ENCODE measurements at places on chromosomes 6 and 20. TPM values are rescaled to one million over a fixed set of nuclear protein-coding genes. Genes with fewer than 3 reads are reported as not detected.
A peak's percentile ranks its signal among the peaks of the same experiment; 100 is the strongest.

SAMD10 gene
- total RNA-seq = 32.7 TPM

FAXC gene
- 0.65 TPM for total RNA-seq

LINC00237 gene
- total RNA-seq = not detected

HCK gene
- 0.13 TPM for total RNA-seq

HTR1E gene
- not detected for total RNA-seq

RAB23 gene
- 4.1 TPM for total RNA-seq

OXT gene
- not detected for total RNA-seq

MAS1 gene
- total RNA-seq = not detected

C2 gene
- total RNA-seq = 0.58 TPM

DNA sequence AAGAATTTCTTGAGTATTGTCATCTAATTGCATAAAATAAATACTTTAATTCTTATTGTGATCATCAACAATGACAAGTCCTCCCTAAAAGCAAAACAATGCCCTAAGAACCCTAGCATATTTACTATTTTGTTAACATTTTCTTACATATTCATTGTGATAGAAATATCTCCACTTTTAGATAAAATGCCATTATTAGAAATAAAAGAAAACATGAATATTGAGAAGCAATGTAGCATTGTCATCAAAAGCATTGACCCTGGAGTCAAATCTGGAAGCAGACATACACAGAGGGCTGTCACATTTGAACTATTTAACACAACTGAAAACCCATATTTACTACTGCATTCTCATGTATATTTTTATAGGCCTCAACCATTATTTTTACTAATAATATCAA, 257.7 kb downstream of the SYNE1 start:
- no peak overlapping the region for H3K27ac ChIP-seq
- H3K36me3 ChIP-seq = no peaks in the 10 kb centered on the region
- no peak for ATAC-seq

DNA sequence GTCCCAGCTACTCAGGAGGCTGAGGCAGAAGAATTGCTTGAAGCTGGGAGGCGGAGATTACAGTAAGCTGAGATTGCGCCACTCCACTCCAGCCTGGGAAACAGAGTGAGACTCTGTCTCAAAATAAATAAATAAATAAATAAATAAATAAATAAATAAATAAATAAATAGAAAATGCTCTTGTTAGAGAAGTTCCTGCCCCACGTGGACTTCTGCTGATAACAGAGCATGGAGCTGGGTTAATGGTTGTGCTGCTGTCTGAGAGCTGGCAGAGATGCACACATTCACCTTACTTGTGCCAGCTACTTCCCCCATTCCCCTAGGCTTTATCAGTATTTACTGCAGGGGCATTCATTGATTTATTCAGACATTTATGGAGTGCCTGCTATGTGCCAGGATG, 155.2 kb upstream of the KCNG1 start:
- no peaks in the 10 kb centered on the region for H3K36me3 ChIP-seq
- H3K4me1 ChIP-seq = no peaks in the 10 kb centered on the region
- H3K27me3 ChIP-seq = peaks cover 48% of the 10 kb centered on the region
- no peak for ATAC-seq
- no peak overlapping the region for H3K27ac ChIP-seq
- H3K4me3 ChIP-seq = no peak overlapping the region

- no peaks in the 10 kb centered on the region for H3K27me3 ChIP-seq
- H3K36me3 ChIP-seq = no peaks in the 10 kb centered on the region
- no peak for ATAC-seq
Measured at GRCh38 chr6:145848541-145848940, 33.9 kb upstream of the FBXO30 start.

GRCh38 chr20:63293456-63293855, 470 bp downstream of the COL20A1 start:
- H3K27me3 ChIP-seq = no peaks in the 10 kb centered on the region
- no peaks in the 10 kb centered on the region for H3K4me1 ChIP-seq
- no peak overlapping the region for H3K4me3 ChIP-seq
- ATAC-seq = no peak
- no peak overlapping the region for H3K27ac ChIP-seq
- peaks cover 6% of the 10 kb centered on the region for H3K36me3 ChIP-seq

GRCh38 chr6:150813319-150813992, 52.0 kb upstream of the MTHFD1L start:
- H3K27ac ChIP-seq = peak overlapping the region; percentile 96
- ATAC-seq = peak; percentile 85
- H3K36me3 ChIP-seq = peaks cover 5% of the 10 kb centered on the region

- H3K27me3 ChIP-seq = no peaks in the 10 kb centered on the region
- no peaks in the 10 kb centered on the region for H3K4me1 ChIP-seq
- no peak for ATAC-seq
- no peak overlapping the region for H3K27ac ChIP-seq
Measured at GRCh38 chr6:9999796-10000195, 415.1 kb downstream of the TFAP2A start.

GRCh38 chr6:187210-187861, 105.0 kb upstream of the DUSP22 start:
- H3K36me3 ChIP-seq = no peaks in the 10 kb centered on the region
- H3K4me1 ChIP-seq = peaks cover 28% of the 10 kb centered on the region
- ATAC-seq = no peak
- no peaks in the 10 kb centered on the region for H3K27me3 ChIP-seq

- H3K27me3 ChIP-seq = no peaks in the 10 kb centered on the region
- H3K4me3 ChIP-seq = no peak overlapping the region
- H3K36me3 ChIP-seq = no peaks in the 10 kb centered on the region
- no peaks in the 10 kb centered on the region for H3K4me1 ChIP-seq
- no peak overlapping the region for H3K27ac ChIP-seq
- no peak for ATAC-seq
Measured at GRCh38 chr6:89582669-89583325, 55.8 kb downstream of the LYRM2 start.

- no peaks in the 10 kb centered on the region for H3K27me3 ChIP-seq
- no peaks in the 10 kb centered on the region for H3K4me1 ChIP-seq
- H3K36me3 ChIP-seq = peaks cover 93% of the 10 kb centered on the region
- no peak overlapping the region for H3K27ac ChIP-seq
- no peak overlapping the region for H3K4me3 ChIP-seq
Measured at GRCh38 chr6:87241304-87241703, 81.1 kb upstream of the SMIM8 start.

DNA sequence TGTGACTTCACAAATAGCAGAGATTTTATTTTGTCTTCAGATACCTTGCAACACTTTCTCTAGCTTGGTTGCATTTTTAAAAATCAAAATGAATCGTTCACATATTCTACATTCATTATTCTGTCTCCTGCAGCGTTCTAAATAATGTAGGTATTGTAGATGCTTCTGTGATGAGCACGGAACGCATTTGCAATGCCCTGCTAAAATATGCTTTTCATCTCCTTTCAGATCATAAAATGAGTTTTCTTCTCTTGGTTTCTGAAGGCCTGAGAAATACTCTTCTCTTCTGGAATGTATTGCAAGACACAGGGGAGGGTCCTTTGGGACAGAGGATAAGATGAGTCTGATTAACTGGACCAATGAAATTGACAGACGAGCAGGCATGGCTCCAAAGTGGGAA, 390.7 kb downstream of the PREX1 start:
- H3K27ac ChIP-seq = no peak overlapping the region
- no peak overlapping the region for H3K4me3 ChIP-seq

DNA sequence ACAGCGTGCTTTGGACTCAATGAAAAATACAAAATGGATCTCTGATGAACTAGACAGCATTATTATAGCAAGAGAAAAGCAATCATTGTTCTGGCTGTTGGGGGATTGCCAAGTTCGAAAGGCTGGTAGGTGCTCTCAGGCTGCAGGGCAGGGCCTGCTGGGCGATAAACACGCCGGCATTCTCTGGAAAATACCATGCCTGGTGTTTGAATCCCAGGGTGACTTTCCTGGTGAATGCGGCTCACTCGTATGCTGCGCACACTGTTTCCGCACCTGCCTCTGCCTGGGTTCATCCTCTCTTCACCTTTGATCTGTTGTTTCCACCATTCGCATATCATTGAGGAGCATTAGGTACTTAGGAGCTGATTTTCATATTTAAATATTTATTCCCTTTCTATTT, 37.4 kb downstream of the GCNT2 start:
- no peak overlapping the region for H3K27ac ChIP-seq
- ATAC-seq = no peak
- no peaks in the 10 kb centered on the region for H3K4me1 ChIP-seq
- H3K27me3 ChIP-seq = no peaks in the 10 kb centered on the region

GRCh38 chr6:121765060-121765459, 329.6 kb downstream of the GJA1 start:
- no peak for ATAC-seq
- H3K27me3 ChIP-seq = no peaks in the 10 kb centered on the region
- H3K4me3 ChIP-seq = no peak overlapping the region
- no peaks in the 10 kb centered on the region for H3K36me3 ChIP-seq
- H3K27ac ChIP-seq = no peak overlapping the region

DNA sequence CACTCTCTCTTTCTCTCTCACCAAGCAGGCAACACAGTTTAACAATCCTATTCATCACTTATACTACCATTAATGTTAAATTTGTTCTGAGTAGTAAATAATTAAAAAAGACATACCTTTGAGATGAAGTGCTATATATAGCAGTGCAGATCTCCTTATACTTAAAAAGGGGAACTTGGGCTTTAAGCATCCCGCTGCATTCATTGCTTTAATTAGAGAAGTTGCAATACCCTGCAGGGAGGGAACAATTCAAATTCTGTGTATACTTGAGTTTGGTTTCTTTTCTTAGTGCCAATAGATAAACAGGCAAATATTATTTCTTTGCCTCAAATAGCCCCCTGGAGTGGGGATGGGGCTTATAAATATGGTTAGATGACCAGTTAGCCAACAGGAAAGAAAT, 10.8 kb upstream of the ZBTB24 start:
- no peak overlapping the region for H3K4me3 ChIP-seq
- H3K36me3 ChIP-seq = no peaks in the 10 kb centered on the region
- H3K27me3 ChIP-seq = no peaks in the 10 kb centered on the region
- H3K27ac ChIP-seq = no peak overlapping the region

DNA sequence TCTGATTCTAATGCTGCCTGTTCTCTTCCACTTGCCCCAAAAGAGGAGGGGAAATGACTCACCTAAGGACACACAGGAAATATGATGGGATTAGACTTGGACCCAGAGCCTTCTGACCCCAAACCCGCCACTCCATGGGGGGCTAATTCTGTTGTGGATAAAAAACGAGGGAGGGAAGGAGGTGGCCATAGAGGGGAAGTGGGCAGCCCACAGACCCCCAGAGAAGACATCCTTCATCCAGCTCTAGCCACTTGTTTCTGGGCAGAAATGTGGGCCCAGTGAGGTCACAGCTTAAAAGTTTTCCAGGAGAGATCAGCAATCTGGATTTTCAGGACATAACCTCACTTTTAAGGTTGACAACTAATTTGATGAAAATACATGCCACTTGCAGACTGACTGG, 202.1 kb downstream of the ANKRD60 start:
- no peak overlapping the region for H3K4me3 ChIP-seq
- H3K36me3 ChIP-seq = no peaks in the 10 kb centered on the region
- no peak overlapping the region for H3K27ac ChIP-seq
- no peaks in the 10 kb centered on the region for H3K4me1 ChIP-seq
- no peak for ATAC-seq
- peaks cover 24% of the 10 kb centered on the region for H3K27me3 ChIP-seq

- no peak overlapping the region for H3K27ac ChIP-seq
- peaks cover 3% of the 10 kb centered on the region for H3K27me3 ChIP-seq
- no peak overlapping the region for H3K4me3 ChIP-seq
- ATAC-seq = no peak
- peaks cover 5% of the 10 kb centered on the region for H3K4me1 ChIP-seq
Measured at GRCh38 chr6:157669747-157670216, 153.3 kb upstream of the SNX9 start.

GRCh38 chr20:51384875-51385274, 157.6 kb downstream of the NFATC2 start:
- H3K36me3 ChIP-seq = peaks cover 70% of the 10 kb centered on the region
- H3K4me1 ChIP-seq = peaks cover 47% of the 10 kb centered on the region
- peak overlapping the region; percentile 38 for H3K4me3 ChIP-seq
- ATAC-seq = peak; percentile 68
- H3K27ac ChIP-seq = peak overlapping the region; percentile 8

- H3K36me3 ChIP-seq = peaks cover 75% of the 10 kb centered on the region
- H3K4me3 ChIP-seq = peak overlapping the region; percentile 38
- ATAC-seq = peak; percentile 94
- H3K4me1 ChIP-seq = peaks cover 42% of the 10 kb centered on the region
- peak overlapping the region; percentile 42 for H3K27ac ChIP-seq
Measured at GRCh38 chr20:51386586-51386985, 155.9 kb downstream of the NFATC2 start.

GRCh38 chr6:1348675-1349074, 36.8 kb downstream of the FOXQ1 start:
- H3K36me3 ChIP-seq = no peaks in the 10 kb centered on the region
- H3K4me1 ChIP-seq = no peaks in the 10 kb centered on the region
- ATAC-seq = no peak

GRCh38 chr20:50958615-50959542, at the start of gene MOCS3:
Gene MOCS3 (plus strand): TSS chr20:50958818. CDS start chr20:50958843, 25 bp downstream.
- ATAC-seq = peak; percentile 85
- H3K27ac ChIP-seq = peak within 1 kb of the TSS; percentile 100
- peaks cover 14% of the 10 kb centered on the region for H3K4me1 ChIP-seq
- H3K27me3 ChIP-seq = no peaks in the 10 kb centered on the region
